Stimulated activated CD8-positive, alpha-beta memory T cell treated with anti-CD3 and anti-CD28 coated beads, Interleukin-15, amount 100 ng/mL, for 24 hours (primary cell): ENCODE measurements at places on chromosomes 5 and 9.

DNA sequence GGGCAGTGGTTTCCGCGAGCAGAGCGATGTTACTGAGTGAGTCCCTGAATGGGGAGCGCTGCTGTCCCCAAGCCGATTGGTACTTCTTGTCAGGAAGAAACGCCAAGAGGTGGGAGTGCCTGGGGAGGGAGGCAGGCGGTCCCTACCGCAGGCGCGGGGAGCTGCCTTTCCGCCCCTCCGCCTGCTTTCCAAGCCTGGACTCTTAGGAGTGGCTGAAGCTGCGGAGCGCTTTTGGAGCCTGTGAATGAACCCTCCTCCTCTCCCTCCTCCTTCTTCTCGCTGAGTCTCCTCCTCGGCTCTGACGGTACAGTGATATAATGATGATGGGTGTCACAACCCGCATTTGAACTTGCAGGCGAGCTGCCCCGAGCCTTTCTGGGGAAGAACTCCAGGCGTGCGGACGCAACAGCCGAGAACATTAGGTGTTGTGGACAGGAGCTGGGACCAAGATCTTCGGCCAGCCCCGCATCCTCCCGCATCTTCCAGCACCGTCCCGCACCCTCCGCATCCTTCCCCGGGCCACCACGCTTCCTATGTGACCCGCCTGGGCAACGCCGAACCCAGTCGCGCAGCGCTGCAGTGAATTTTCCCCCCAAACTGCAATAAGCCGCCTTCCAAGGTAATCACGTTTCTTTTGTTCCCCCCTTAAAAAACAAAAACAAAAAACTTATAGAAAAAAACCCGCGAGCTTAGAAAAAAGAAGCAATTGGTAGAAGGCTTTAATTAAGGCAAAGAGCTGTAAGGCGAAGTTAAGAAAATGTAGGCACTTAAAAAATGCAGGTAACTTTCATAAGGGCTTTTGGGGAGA is at the start of gene VCAN:
VCAN (plus strand) TSS at position 340 of the 808 bp plus-strand sequence. CDS start 11,775 bp downstream, outside the sequence.
- DNase-seq, result no peak

DNA sequence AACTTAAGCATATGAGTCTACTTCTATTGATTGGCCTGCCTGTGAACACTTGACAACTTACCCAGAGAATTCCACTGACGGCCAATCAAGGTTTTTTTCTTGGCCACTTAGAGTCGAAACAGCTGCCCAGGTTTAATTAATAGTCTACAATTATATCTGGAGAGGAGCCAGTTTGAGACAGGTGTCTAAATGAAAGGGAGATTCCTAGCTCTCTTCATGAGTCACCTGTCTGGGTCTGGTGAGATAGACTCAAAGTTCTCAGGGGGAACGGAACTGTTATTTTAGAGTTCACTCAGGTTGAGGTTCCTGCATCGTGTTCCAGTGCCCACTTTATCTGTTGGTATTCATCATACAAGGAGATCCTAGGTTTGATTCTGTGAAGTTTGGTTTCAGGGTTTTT is 111.0 kb downstream of the CD180 start:
- no peak for DNase-seq

DNA sequence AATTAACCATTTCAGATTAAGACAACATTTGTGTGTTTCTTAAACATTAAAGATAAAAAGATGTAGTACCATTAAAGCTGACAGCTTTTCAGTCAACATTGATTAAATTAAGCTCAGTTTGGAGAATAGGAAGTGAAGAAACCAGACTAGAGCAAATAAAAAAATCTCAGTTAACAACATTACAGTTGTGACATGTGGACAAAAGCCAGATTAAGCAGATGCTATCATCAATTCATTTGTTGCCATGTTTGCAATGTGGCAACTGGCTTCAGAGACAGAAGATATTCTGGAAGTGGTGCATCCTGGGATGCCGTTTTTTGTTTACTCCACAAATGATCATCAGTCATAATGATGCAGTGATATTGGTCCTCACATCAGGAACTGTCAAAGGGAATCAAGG is 70.3 kb upstream of the CNTLN start:
- no peak for DNase-seq

GRCh38 chr5:14237317-14238086 is 94.4 kb downstream of the TRIO start:
- no peak for DNase-seq

GRCh38 chr5:82162573-82162972 is 115.6 kb downstream of the RPS23 start:
- DNase-seq, result no peak

DNA sequence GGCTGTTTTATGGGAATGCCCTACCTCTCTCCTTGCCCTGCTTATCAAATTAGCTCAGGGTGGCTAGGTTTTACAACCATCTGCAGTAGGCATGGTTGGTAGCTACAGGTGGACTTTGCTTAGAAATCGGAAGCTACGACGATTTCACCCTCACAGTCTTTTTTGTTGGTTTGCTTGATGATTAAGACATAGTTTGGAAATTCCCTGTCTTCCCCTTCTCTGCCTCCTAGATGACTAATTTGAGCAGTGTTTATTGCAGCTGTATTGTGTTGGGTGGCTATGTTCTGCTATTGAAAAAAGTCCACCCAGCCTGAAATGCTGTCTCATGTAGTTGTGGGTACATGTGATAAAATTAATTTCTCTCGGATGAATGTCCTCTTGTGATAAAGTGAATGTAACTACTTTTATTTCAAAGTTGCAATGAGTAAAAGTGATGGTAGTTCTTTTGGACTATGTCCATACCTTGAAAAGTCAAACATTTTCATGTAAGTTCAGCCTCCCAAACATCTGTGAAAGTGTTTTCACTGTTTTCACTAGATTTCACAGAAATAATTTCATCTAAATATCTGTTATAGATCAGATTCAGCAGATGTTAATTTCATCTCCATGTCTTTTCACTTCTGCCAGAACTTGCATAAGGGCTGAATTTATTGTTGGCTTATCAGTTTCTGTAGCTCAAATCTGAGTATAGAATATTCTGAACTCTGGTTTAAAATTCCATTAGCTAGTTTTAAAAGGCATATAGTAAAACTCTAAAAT is 37.3 kb upstream of the FYB1 start:
- no peak for DNase-seq

GRCh38 chr5:115459855-115460341 is 84.7 kb downstream of the FEM1C start:
- no peak for DNase-seq

GRCh38 chr5:124702525-124702924 is 43.9 kb downstream of the ZNF608 start:
- no peak for DNase-seq

DNA sequence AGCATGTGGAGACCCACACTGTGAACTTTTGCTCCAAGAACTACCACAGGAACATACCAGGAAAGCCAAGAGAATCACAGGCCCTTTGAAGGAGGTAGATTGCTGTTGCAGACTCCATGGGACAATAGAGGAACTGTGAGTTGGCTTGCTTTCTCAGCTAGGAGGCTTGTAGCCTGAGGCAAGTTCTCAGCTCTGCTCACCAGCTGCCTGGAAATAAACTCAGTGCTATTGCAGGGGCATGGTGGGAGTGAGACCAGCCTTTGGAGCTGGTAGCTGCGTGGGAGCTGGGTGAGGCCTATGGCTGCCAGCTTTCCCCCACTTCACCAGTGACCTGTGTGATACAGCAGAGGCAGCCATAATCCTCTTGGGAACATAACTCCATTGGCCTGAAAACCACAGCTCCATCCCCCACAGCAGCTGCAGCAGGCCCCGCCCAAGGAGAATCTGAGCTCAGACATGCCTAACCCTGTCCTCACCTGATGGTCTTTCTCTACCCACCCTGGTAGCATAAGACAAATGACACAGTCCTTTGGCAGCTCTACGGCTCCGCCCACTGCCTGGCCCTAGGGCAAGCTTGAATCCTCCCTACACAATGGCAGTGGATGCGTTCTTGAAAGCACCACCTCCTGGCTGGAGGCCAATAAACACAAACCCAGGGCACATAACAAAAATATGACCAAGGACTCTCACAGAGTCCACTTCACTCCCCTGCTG is 389.5 kb downstream of the KIF4B start:
- no peak for DNase-seq

GRCh38 chr9:125564631-125565030 is 142.4 kb downstream of the MAPKAP1 start:
- no peak for DNase-seq

DNA sequence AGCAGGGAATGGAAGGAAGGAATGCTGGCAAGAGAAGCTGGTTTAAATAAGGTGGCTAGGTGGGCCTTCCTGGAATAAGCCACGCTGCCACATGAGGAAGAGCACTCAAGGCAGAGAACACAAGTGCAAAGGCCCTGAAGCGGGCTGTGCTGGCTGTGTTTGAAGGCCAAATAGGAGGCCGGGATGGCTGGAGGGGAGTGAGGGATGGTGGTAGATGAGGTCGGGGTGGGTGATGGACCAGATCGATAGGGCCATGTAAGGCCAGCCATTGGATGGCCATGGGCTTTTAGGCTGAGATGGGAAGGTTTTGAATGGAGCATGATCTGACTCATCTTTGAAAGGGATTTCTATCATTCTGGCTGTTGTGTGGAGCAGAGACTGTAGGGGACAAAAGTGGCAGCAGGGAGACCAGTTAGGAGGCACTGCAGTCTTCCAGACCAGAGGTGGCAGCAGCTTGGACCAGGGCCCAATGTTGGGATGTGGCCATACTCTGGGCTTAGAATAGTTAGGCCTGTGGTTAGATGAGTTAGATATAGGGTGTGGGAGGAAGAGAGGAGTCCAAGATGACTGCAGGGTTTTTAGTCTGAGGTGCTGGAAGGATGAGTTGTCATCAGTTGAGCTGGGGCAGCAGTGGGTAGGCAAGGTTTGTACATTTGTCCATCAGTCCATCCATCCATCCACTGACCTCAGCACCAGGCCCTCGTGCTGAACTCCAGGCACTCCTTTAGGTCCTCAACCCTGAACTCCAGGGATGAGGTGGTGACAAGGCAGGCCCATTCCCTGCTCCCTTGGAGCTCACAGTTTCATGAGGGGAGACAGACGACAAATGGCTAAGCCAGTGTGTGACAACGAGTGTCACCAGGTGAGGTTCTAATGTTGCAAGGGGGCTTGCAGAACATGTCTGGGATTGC is 30.3 kb downstream of the NDST1 start:
- DNase-seq, result no peak

GRCh38 chr5:89397096-89397495 is 514.1 kb upstream of the MEF2C start:
- no peak for DNase-seq
